ENCODE measurements at places on chromosomes 6 and 20.

- DNase-seq, result no peak
Observed at GRCh38 chr20:51536116-51537069, 6.1 kb downstream of the NFATC2 start.

DNA sequence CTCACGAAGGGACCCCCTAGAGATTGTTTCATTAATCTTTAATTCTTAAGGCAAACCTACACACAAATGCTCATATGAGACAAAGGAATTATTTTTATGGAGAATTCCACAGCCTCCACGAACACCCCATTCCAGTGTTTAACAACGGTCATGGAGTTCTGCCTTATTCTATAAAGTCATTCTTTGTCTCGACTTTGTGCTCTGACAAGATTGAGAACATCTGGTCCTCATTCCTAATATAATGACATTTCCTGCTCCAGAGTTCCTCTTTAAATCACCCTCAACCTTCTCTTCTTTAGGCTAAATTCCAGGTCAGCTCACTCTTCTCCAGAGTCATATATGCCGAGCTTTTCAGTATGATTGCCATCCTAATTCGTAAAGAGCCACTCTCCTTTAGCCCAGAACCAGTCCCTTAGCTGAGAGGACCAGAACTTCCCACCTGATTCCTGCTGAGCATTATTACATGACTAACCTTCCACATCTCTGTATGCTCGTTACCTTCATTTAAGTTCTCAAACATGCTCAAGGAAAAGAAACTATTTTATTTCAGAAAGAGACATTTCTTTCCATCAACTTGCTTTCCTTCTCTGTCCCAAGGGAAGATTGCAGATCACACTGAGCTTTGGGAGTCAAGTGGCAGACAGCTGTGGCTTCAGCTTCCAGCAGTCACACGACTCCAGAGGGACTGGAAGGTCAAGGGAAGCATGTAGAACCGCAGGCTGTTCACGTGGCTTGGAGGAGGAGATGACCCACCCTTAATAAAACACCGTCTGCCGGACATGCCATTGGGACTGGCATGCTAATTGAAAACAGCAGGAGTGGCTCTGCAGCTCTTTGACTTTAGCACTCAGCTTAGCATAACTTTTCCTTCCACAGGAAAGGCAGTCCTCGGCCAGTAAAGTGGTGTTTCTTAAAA lies 467.1 kb upstream of the HSF2 start:
- peak; percentile 21 for DNase-seq

DNA sequence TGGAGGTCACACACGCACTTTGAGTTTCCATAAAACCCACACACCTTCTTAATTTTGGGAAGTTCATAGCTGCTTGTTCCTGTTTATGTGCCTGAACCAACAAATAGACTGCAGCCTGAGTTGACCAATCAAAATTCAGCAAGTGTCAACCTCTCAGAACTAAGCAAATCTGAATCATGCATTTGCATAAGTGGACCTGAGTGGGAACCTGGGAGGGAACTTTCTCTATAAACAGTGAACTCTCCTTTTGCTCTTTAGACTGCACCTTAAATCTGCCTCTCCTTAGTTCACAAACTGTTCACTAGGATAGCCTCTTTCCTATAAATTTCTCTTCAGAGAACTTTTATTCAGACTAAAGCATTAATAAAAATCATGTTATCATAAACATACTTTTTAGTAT lies 37.9 kb downstream of the SLC17A1 start:
- peak; percentile 12 for DNase-seq

DNA sequence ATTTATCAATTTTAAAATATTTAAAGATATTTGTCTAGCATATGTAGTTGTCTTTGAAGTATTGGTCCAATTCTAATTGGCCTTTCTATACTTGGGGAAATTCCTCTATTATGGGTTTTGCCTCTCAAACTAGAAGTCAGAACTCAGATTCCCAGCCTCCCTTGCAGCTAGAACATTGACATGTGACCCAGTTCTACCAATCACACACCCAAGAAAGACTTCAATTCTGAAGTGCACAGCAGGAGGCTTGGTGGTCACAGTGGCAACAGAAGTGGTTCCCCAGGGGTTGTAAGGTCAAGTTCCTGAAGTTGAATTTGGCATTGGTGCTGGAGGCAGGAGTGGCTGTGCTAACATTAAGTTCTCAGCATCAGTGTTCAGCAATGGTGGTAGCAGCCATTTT lies 14.8 kb upstream of the FKBP5 start:
- DNase-seq, result peak; percentile 61

DNA sequence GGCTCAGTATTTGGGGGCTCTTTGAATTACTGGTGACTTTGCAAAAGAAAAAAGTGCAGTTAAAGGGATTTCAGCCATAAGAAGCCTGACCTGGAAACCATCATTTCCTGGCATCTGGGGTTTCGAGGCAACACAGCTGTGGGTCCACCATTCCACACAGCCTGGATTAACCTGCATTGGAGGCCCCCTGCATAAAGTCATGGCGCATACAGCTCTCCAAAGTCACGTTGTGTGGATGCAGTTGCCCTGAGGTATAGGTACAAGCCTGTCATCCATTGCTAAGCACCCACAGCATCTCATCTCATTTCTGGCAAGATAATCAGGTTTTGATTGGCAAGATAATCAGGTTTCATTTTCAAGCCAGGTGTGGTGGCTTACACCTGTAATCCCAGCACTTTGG lies 54.5 kb upstream of the TAGAP start:
- no peak for DNase-seq

DNA sequence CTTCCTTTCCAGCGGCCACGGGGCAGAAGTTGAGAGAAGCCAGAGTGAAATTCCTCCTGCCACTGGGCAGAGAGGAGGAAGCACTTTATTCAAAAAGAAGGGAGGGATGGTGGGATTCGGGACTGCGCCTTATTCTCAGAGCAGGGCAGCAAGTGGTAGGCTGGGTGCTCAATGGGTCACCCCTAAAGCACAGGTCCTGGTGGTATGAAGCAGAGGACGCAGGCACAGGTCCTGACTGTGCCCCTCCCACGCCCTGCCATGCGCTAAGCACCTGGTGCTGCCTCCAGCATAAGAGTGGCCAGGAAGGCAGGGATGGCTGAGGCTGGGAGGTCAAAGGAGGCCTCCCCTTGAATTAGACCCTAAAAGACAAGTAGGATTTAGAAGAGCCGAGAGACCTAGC lies 4.9 kb upstream of the GRM4 start:
- no peak for DNase-seq

DNA sequence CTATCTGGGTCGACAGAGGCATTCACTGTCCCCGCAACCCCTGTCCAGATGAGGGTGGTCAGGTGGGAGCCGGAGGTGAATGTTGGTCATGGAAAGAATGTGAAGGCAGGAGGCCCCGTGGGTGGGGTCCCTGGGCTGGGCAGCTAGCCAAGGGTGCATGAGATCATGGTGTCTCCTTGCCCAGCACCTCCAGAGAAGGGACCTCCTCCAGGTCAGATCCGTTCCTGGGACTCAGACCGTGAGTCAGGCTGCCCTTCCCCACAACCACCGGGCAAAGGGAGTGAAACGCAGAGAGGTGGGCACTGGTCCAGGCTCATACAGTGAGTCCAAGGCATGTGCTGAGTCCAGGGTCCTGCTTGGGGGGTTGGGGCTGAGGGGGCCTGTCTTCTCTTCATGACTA lies 3.5 kb downstream of the FOXS1 start:
- no peak for DNase-seq

Measured in OCI-M1 (cell line).